SJSA1 (cell line): ENCODE measurements at places on chromosomes 5 and 9. TPM values are rescaled to one million over a fixed set of nuclear protein-coding genes. Genes with fewer than 3 reads are reported as not detected.
A peak's percentile ranks its signal among the peaks of the same experiment; 100 is the strongest.

DNA sequence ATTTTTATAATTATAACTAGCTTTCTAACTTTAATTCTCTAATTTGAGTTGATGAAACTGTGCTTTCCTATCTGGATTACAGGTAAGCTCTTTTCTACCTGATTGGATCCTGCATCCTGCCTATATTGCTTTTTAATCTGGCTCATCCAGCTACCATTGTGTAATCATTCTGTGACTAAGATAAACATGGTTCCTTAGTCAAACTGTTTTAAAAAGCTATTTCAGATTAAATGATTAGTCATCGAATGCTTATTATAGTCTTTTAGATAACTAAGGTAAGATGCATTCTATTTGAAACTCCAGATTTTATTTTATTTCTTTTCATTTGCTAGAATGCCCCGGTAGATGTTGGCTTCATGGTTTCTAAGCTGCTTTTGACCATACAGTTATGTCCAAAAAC is 50.7 kb downstream of the ICE1 start:
- H3K36me3 ChIP-seq: peaks cover 44% of the 10 kb centered on the region
- no peak for DNase-seq
- H3K4me1 ChIP-seq: no peaks in the 10 kb centered on the region
- H3K27ac ChIP-seq: no peak overlapping the region
- no peaks in the 10 kb centered on the region for H3K27me3 ChIP-seq

DNA sequence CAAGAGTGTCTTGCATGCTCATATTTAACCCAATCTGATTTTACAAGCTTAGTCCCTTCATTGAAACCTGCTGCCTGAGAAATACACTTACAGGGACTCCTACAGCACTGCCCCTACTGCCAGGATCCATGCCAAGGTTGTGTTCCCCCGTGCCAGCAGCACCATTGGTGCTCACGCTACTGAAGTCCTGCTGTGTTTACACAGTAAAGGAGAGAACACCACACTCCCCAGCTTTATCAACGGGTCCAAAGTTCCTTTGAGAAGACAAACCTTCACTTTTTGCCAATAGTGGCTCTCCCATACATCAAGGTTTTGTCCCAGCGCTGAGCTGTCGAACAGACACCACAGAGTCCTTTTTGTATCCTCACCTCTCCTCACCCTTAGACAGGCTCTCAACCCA is 155.1 kb upstream of the WWC1 start:
- no peak for DNase-seq
- no peaks in the 10 kb centered on the region for H3K27me3 ChIP-seq
- no peak overlapping the region for H3K4me3 ChIP-seq
- peaks cover 17% of the 10 kb centered on the region for H3K4me1 ChIP-seq

GRCh38 chr5:34616651-34617050 is 39.5 kb upstream of the RAI14 start:
- no peak overlapping the region for H3K27ac ChIP-seq
- H3K36me3 ChIP-seq: no peaks in the 10 kb centered on the region
- no peaks in the 10 kb centered on the region for H3K27me3 ChIP-seq
- no peak for DNase-seq
- H3K4me3 ChIP-seq: no peak overlapping the region

GRCh38 chr5:36031223-36031622 is 35.5 kb downstream of the UGT3A2 start:
- no peaks in the 10 kb centered on the region for H3K36me3 ChIP-seq
- H3K27me3 ChIP-seq: no peaks in the 10 kb centered on the region
- H3K4me1 ChIP-seq: no peaks in the 10 kb centered on the region
- no peak for DNase-seq
- H3K27ac ChIP-seq: no peak overlapping the region

GRCh38 chr9:126626926-126627233 is 13.2 kb downstream of the LMX1B start:
- H3K4me3 ChIP-seq: no peak overlapping the region
- no peak overlapping the region for H3K27ac ChIP-seq
- peaks cover 15% of the 10 kb centered on the region for H3K27me3 ChIP-seq
- no peaks in the 10 kb centered on the region for H3K36me3 ChIP-seq
- no peak for DNase-seq
- H3K4me1 ChIP-seq: no peaks in the 10 kb centered on the region

- peaks cover 84% of the 10 kb centered on the region for H3K36me3 ChIP-seq
- peak overlapping the region; percentile 43 for H3K27ac ChIP-seq
- no peaks in the 10 kb centered on the region for H3K27me3 ChIP-seq
- no peak overlapping the region for H3K4me3 ChIP-seq
Measured at GRCh38 chr5:14416621-14417275, 164.8 kb upstream of the OTULINL start.

DNA sequence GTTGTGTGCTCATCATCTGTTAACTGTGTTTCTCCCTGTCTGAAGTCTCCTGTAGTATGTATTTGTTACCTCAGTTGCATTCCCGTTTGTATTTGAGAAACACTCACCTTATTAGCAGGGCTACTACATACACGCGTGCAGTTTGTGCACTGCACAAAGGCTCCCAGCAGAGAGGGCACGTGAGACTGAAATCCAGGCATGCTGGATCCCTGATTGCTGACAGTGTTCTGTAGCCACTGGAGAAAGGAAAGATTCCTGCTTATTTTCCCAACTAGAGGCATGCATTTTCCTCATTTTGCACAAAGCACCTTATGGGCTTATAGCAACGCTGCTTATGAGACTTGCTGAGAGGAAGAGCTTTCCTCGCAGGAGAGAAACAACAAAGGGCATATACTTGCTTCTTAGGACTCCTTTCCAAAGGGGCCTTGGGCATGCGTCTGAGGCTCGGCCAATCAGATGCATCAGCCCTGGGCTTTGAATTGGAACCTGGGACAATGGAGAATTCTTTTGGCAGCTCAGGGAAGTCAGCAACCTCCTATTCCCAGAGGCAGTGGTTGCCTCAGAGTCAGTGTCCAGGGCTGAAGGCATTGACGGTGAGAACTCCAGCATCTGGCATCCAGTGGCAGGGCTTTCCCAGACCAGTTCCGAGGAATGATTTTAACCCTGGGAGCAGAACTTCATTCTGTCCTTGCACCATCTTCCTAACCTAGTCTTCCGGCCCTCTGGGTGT is 9.9 kb upstream of the MEGF10 start:
- H3K27me3 ChIP-seq: peaks cover 8% of the 10 kb centered on the region; the same call in 1 of the 2 replicates
- no peaks in the 10 kb centered on the region for H3K36me3 ChIP-seq
- no peak overlapping the region for H3K4me3 ChIP-seq

- no peaks in the 10 kb centered on the region for H3K4me1 ChIP-seq
- no peaks in the 10 kb centered on the region for H3K27me3 ChIP-seq
- H3K27ac ChIP-seq: no peak overlapping the region
- H3K36me3 ChIP-seq: peaks cover 19% of the 10 kb centered on the region
Measured at GRCh38 chr9:112271466-112272098, 61.8 kb downstream of the PTBP3 start.

DNA sequence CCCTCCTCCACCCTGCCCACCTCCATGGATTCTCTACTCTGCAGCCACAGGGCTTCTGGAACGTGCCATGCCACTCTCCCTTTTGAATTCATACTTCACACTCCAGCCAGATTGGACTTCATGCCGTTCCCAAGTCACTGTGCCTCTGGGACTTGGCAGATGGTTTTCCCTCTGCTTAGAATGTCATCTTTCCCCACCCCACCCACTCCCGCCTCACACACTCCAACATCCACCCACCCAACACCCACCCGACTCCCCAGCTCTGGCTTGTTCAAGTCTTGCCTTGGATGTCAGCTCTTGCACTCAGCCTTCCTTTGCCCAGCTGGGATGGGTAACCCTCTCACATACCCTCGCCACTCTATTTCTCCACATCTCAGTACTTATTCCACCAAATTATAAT is 142.1 kb upstream of the DHFR start:
- H3K36me3 ChIP-seq: peaks cover 20% of the 10 kb centered on the region
- no peak overlapping the region for H3K27ac ChIP-seq
- no peaks in the 10 kb centered on the region for H3K4me1 ChIP-seq
- no peak for DNase-seq

DNA sequence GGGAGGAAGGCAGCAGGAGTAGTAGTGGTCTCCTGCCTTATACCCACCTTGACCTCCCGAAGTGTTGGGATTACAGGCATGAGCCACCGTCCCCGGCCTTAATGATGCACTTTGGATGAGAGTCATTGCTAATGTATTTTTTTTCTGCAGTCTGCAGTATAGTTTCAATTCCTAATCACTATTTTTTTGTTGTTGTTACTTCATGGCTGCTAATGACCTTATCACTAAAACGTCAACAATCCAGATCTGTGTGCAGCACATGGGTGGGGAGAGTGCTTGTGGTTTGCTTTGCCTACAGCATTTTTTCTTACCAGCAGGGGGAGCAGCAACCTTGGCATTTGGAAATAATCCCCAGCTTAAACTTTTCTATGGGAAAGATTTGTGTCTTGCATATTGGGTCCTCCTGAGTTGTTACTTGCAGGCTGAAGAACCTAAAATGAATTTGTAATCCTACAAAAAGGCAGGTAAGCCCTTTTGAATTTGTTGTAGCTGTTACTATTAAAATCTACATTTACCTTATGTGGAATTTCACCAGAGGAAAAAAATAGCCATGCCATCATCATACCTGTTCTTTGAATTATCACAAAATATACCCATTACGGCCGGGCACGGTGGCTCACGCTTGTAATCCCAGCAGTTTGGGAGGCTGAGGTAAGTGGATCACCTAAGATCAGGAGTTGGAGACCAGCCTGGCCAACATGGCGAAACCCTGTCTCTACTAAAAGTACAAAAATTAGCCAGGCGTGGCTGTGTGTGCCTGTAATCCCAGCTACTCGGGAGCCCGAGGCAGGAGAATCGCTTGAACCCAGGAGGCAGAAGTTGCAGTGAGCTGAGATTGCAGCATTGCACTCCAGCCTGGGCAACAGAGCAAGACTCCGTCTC is 6.3 kb upstream of the MED7 start:
- H3K27ac ChIP-seq: no peak overlapping the region
- H3K36me3 ChIP-seq: no peaks in the 10 kb centered on the region
- DNase-seq: peak; percentile 50
- no peaks in the 10 kb centered on the region; the same call in 1 of the 2 replicates for H3K4me1 ChIP-seq

Gene TAF11L5
- not detected in 2 replicates for total RNA-seq

DNA sequence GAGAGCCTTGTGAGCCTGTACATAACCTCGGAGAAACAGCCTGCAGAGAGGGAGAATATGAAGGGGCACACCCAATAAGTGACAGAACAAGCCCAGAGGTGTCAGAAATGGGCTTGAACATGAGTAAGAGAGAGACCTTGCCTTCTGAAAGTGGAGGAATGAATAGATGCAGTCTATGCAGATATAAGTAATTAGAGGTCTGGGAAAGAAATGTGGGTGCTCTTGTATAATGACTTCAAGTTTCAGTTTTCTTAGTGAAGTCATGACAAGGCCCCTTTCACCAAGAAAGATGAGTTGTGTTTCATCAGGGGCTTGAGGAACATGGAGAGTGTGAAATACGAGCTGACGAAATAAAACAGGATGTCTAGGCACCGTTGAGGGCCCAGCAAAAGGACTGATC is 15.1 kb downstream of the GRAMD2B start:
- no peak for DNase-seq
- no peaks in the 10 kb centered on the region for H3K27me3 ChIP-seq
- H3K4me1 ChIP-seq: 0 out of 2 replicates have a peak, but pooled peaks cover 2% of the 10 kb centered on the region

DNA sequence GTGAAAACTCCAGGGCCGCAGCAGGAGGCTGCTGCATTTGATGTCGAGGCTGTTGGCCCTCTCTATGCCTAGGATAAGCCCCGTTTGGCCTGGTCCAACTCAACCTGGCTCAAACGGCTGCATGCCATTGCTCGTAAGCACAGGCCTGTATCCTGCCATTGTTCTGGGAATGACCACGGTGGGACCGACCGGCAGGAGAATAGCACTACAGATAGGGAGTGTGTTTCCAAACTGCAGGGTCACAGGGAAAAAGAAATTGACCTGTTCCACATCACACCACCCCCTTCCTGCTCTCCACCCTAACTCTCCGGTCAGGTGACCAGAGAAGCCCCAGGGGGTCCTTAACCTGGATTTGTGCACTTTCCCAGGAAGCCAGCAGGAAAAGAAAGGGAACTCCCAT is 278.7 kb upstream of the KLF4 start:
- no peak overlapping the region for H3K27ac ChIP-seq
- no peak for DNase-seq
- no peaks in the 10 kb centered on the region for H3K4me1 ChIP-seq
- no peaks in the 10 kb centered on the region for H3K36me3 ChIP-seq
- no peak overlapping the region for H3K4me3 ChIP-seq
- H3K27me3 ChIP-seq: no peaks in the 10 kb centered on the region

Gene MOB3B
- not detected in 2 replicates for total RNA-seq

Gene CDKN2B
- 22.3 and 29.6 TPM in 2 replicates for total RNA-seq

GRCh38 chr9:35826071-35826701 is 2.3 kb downstream of the FAM221B start:
- H3K27me3 ChIP-seq: no peaks in the 10 kb centered on the region
- H3K4me1 ChIP-seq: peaks cover 5% of the 10 kb centered on the region; the same call in 1 of the 2 replicates
- no peak overlapping the region for H3K4me3 ChIP-seq
- DNase-seq: no peak
- H3K27ac ChIP-seq: no peak overlapping the region

DNA sequence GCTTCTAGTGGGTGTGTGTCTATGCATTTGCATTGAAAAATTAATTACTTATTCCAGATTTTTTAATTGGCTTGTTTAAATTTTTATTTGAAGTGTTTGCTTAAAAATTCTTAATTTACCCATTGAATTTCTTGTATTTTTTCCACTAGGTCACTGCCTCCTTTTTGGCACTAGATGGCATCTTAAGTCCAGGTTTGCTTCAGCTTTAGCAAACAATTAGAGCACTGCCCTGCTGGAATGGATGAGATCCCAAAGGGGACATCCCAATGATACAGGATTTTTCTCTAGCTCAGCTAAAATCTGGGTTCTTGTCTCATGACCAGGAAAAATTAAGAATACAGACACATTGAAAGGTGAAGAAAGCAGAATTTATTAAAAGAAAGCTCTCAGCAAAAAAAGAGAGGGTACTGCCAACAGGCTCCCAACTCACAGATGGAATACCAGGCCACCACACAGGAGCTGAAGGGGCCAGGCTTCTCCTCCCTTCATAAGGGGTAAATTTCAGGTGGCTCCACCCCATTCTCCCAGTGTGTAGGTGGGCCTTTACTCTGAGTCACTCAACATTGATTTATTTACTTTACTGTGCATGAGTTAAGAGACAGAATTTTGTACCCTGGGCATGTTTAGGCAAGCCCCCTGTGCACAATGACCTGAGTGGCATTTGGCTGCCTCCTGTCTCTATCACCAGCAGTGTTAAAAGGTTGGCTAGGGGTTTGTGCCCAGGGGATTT is 532.4 kb downstream of the ANXA1 start:
- no peak overlapping the region for H3K4me3 ChIP-seq
- no peak for DNase-seq
- H3K27ac ChIP-seq: no peak overlapping the region

Gene ZDHHC11
- 0.05 TPM in 1 of 2 replicates, not detected in the other for total RNA-seq

- peak; percentile 92 for DNase-seq
- H3K36me3 ChIP-seq: no peaks in the 10 kb centered on the region
- peak overlapping the region; percentile 91 for H3K27ac ChIP-seq
- H3K4me1 ChIP-seq: peaks cover 85% of the 10 kb centered on the region
Measured at GRCh38 chr5:172777881-172778814, 7.2 kb upstream of the DUSP1 start.
